ENCODE measurements at places on chromosomes 6 and 20.

DNA sequence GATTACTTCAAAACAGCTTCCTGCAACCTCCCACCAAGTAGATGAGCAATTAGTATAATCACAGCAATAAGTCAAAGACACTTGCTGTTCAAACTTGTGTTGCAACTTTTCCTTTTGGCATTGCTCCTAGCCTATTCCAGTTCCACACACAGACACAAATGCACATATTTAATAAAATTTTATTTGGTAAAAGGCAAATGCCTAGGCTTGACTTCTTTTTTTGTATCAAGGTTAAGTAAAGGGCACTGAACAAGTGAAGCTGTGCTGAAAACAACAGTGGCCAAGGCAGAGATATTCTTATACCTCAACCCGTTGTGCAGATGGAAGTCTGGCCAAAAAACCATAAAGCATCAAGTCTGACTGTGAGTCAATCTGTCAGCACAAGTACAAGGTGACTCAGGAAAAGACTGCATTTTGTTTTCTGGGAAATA, 708.4 kb upstream of the CITED2 start:
- no peak for DNase-seq

GRCh38 chr6:166361077-166361429, 18.7 kb upstream of the SFT2D1 start:
- DNase-seq: no peak

DNA sequence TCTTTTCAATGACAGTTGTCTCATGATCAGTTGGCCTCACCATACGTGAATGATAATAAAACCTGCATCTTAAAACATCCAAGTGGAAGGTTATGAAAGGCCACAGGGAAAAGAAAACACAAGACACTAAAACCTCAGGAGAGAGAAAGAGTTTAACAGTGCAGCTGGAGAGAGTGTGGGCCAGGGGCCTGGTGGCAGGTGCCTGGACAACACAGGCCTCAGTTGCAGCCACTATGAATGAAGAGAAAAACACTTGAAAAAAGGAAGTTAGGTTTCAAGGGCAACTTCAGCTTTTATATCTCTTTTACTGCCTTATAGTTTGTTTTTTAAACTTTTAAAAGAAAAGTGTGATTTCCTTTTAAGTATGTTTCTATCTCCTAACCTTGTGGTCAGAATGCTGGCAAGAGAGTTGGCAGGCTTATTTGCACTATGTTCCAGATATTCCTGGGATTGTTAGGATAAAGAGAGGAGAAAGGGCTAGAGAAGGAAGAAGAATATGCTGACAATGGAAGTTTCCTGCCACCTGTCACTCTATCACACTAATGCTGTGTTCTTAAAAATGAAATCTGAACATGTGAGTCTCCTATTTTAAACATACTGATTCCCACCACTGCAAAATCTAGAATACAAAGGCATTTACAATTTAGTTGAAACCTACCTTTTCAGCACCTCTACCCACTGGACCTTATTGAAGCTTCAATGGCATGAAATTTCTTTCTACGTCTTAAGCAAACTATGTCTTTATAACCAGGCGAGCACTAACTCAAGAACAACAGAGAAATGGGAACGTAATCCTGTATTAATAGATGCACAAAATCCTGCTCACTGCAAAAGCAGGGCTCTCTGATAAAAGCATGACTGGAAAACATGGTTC, 222.4 kb downstream of the CD83 start:
- DNase-seq: no peak

DNA sequence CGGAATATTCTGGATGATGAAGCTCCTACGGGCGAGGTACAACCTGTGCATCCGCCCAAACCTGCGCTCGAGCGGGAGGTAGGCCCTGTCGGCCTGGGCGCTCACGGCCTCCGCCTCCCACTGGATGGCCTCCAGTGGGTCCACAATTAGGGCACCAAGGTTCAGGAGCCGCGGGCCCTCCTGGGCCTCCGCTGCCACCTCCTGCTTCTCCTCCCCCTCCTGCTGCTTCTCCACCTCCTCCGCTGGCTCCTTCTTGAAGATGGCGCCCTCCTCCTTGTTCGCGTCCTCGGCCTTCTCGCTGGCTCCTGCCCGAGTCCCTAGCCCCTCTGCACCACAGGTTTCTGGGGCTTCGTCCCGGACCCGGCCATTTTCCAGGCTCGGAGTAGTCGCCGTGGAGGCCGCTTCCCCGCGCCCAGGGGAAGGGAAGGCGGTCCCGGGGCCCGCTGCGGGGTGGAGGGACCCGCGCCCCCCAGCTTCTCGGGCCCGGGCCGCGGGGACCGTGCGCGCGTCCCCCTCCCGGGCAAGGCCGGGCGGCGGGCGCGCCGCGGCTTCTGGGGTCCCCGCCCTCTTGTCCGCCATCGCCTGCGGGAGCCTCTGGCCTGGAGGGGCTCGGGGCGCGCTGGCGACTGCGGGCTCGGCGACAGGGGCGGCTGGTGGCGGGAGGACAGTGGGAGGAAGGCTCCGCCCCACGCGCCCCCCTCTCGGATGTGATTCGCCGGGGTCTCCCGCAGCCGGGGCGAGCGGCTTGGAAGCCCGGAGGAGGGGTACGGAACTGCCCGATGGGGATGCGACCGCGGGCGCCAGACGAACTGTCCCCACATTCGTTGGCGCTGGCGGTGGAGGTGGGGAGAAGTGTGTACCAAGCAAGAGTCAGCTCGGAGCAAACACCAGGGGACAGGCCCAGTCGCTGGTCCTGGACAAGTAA, 17.6 kb downstream of the PLAGL2 start:
- DNase-seq: no peak

DNA sequence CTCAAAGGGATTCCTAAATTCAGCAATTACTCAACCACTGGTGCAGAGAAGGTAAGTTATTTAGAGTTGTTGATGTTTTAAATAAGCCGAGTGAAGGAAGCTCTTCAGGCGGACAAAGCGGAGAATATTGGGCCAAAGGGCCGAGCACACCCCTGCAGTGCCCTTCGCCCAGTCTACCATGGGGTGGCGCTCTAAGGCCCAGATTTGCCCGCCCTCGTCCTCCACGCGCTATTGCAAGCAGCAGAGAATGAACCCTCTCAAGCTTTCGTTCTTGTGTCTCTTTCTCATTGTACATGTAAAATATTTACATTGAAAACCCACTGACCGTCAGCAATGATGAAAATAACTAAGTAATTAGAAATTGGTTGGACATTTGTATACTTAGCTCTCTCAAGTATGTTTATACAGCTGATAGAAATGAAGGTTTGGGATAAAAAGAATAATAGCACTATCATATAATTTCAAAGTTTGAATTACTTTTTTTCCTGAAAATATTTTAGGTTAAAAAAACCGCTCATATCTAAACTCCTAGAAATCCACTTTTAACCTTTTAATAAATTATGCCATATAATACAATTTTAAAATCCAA, 195.0 kb upstream of the CEP162 start:
- DNase-seq: peak; percentile 10

DNA sequence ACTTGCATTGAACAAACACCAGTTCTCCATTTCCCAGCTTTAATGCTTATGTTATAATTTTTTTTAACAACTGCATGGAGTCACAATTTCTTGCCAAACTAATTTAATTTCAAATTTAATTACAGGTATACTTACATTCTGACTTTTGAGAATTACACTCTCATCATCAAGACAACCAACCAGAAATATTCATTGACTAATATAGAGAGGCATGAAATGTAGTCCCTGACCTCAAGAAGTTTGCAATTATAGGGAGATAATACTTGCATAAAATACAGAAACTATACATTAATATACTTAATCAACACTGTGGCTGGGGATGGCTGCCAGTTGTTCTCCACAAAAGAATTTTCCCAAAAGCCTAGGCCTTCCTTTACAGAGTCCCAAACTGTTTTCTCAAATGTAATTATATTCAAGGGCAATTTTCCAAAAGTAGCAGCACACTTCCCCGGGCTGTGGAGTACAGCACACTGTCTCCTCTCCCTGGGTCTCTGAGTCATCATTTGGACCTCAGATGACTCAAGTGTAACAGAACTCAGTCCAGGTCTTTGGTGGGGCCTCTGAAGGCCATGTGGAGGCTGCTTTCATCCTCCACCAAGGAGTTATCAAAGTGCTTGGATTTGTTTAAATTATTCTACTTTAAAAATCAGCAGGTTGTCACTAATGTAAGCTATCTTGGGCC, 114.1 kb downstream of the KIF16B start:
- DNase-seq: no peak

DNA sequence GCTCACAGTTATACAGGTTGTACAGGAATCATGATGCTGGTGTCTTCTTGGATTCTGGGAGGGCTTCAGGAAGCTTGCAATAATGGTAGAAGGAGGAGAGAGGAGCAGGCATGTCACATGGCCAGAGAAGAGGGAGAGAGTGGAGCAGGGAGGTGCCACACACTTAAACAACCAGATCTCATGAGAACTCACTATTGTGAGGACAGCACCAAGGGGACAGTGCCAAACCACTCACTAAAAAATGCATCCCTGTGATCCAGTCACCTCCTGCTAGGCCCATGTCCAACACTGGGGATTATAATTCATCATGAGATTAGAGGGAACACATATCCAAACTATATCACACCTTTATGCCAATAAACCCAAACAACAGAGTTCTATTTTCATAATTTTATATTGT, 67.2 kb downstream of the TRDN start:
- no peak for DNase-seq

- DNase-seq: no peak
Observed at GRCh38 chr6:167731216-167731615, 95.5 kb upstream of the AFDN start.

DNA sequence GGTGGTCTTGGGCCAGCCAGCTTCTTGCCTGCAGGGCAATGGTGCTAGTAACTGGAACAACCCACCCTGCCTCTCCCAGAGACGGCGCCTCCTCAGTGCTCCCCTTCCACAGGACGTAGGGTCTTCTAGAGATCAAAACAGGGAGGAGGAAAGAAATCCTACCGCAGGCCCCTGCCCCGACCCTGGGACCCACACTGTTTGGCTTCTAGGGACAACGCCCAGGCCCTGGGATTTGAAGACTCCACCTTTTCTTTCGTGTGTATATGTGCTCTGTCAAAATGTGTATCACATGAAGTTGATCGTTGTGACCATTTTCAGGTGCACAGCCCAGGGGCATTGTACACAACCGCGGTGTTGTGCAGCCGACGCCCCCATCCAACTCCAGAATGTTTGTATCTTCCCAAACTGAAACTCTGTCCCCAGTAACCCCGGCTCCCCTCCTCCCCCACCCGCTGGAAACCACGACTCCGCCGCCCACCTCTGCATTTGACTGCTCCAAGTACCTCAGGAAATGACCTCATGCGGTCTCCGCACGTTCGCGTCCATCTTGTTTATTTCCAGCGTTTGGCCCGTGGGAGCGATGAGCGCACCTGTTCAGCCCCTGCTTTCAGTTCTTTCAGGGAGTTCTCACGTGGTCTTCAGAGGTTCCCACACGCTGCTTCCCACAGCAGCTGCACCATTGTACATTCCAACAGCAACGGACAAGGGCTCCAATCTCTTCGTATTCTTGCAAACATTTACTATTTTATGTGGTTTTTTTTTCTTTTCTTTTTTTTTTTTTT, 3.4 kb upstream of the BHLHE23 start:
- no peak for DNase-seq

DNA sequence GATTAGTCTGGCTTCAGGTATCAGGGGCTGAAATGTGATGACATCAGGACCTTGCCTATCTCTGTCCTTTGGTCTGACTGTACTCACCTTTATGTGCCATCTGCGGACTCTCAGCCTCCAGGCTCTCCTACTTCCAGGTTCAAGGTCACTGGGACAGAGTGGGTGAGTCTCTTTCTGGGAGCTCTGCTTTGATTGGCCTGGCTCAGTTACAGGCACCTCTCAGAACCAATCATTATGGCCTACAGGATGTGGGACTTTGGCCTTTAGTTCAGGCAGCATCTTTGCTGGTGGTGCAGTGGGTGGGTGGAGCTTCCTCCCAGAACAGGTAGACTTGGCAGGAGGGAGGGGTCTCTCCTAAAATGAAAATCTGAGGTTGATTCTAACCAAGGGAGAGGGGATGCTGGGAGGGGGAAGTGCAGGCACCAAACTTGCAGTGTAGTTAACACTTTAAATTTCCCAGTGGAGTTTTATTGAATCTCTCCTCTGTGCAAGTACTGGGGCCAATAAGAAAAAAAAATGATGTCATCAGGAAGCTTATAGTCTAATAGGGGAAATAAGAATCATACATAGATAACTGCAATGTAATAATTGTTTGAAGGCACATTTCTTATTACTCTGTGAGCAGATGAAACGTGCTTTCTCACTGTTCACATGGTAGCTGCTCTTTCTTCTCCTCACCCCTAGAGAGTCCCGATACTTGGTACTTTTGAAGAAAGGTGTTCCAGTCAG, 53.4 kb downstream of the SLC24A3 start:
- DNase-seq: no peak

- DNase-seq: no peak
Observed at GRCh38 chr20:17663040-17663399, 19.0 kb downstream of the RRBP1 start.

- peak; percentile 16 for DNase-seq
Observed at GRCh38 chr6:30154709-30155519, 6.1 kb downstream of the TRIM10 start.

DNA sequence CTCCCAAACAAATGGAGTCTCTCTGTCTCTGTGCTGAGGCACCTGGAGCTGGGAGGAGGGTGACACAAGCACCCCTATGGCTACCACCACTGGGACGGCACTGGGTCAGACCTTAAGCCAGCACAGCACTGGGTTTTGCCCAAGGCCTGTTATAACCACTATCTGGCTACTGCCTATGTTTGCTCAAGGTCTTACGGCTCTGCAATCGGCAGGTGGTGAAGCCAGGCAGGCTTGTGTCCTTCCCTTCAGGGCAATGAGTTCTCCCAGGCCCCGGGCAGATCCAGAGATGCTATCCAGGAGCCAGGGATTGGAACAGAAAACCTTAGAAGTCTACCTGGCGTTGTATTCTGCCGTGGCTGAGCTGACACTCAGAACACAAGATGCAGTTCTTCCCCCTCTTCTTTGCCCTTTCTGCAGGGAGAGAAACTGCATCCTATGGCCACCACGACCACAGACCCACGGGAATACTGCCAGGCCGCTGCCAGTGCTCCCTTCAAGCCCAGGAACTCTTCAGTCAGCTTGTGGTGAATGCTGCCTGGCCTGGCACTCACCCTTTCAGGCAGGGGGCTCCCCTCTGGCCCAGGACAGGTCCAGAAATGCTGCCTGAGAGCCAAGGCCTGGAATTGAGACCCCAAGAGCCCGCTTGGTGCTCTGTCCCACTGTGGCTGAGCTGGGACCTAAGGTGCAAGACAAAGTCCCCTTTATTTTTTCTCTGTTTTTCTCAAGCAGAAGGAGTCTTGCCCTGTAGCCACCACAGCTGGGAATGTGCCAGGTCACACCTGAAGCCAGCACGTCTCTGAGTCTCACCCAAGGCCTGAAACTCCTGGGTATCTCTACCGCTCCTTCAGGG, 67.0 kb upstream of the FRMD1 start:
- DNase-seq: no peak

DNA sequence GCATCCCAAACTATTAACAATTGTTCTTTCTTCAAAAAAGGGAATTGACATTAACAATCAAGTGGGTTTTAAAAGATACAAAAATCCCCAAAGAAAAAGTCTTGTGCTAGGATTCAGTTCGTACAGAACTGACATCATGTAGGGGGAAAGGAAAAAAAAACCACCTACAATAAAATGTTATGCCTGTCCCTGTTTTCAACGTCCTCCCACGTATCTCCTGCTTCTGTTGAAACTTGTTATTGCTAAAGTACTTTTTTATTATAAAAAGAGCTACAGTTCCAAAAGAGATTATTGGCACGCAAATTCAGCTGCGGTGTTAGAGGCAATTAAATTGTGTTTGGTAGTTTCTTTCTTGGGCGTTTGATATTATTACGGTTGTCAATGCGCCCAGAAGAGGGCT, 102.8 kb upstream of the PHACTR1 start:
- no peak for DNase-seq
